ENCODE measurements at places on chromosomes 2 and 18.

- peak; percentile 91 for DNase-seq
Measured at GRCh38 chr2:43174368-43174916, 52.0 kb downstream of the ZFP36L2 start.

DNA sequence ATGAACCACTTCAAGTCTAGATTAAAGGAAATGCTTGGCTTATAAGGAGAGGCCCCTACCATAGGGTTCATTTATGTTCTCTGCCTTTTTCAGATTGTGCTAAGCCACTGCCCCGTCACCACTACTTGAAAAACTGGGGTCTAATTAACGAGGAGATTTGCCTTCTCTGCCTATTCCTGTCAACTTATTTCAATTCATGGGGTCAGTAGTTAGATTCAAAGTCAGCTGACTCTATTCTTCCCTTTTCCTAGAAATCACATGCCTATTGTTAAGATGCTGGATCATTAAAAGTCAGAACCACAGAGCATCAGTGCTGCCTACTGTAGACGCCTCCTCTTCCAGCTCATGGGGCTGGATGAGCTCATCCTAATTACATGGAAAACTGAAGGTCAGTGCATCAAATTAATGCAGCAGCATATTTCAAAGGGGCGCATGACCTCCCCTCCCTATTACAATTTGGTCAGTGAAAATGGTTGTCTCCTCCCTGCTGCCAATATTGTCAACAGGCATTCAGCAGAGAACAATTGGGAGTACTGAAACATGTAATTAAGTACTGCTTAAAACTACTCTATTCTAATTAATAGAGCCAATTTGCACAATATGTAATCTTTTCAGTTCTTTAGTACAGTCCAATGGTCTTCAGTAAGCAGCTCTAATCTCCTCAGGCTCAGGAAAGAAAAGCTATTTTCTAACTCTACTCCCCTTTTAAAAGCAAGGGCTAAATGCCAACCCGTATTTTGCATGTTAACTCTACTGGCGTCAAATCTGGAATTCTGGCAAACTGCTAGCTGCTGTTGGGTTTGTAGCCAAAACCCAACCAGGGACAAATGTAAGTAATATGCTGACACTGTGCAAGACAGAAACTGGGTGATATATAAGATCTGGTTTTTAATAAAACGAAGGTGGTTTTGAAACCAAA lies 117.4 kb upstream of the ITGB6 start:
- no peak for DNase-seq

- no peak for DNase-seq
Measured at GRCh38 chr2:164617466-164617865, 3.8 kb downstream of the GRB14 start.

GRCh38 chr2:232632229-232632903 lies 1.0 kb upstream of the EFHD1 start:
- DNase-seq: no peak

GRCh38 chr2:212665948-212666347 lies 127.3 kb upstream of the ERBB4 start:
- DNase-seq: no peak

DNA sequence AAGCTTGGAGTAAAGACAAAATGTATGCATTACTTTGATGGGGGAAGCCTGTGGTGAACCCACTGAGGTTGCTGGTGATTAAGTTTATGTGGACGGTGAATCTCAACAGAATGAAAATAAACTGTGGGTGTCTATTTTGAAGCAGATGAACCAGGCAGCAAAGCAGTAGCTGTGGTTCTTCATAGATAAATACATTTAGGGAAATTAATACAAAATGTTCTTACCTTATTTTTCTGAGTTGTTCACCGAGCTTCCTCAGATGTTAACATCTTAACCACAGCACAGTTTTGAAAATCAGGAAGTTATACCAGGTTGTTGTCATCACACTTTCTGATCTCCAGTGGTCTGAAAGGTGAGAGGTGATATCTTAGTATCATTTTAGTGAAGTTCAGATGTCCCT lies 53.9 kb downstream of the NCK2 start:
- peak; percentile 73 for DNase-seq

GRCh38 chr2:46813680-46814079 lies 101.9 kb downstream of the MCFD2 start:
- DNase-seq: no peak

DNA sequence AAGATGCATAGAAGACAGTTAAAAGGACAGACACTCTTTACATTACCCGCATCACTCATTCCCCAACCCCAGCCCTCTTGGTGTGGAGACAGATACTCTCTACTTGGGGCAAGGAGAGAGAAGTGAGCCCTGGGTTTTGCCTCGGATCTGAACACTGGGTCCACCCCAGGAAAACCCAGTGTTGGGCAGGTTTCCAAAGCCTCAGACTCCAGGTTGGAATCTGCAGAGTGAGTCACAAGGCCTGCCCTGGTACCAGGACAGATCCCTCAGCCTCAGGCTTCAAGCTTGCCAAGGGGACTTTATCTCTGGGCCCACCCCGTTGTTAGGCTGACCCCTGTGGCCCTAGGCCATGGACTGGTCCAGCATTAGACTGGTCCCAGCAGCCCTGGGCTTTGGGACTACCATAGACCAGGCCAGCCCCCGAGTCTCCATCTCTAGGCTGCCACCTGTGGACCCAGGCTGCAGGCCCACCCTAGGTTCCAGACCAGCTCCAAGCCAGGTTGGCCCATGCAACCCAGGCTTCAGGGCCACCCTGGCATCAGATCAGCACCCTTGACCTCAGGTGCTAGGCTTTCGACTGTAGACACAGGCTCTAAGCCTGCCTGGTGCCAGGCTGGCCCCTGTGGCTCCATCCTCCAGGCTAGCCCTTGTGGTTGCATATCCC lies 112.8 kb downstream of the GULP1 start:
- DNase-seq: no peak

DNA sequence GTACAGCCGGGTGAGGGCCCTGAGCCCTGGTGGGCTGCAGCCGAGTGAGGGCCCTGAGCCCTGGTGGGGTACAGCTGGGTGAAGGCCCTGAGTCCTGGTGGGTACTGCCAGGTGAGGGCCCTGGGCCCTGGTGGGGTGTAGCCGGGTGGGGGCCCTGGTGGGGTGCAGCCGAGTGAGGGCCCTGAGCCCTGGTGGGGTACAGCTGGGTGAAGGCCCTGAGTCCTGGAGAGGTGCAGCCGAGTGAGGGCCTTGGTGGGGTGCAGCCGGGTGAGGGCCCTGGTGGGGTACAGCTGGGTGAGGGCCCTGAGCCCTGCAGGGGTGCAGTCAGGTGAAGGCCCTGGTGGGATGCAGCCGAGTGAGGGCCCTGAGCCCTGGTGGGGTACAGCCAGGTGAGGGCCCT lies 37.5 kb downstream of the CTDP1 start:
- DNase-seq: no peak

DNA sequence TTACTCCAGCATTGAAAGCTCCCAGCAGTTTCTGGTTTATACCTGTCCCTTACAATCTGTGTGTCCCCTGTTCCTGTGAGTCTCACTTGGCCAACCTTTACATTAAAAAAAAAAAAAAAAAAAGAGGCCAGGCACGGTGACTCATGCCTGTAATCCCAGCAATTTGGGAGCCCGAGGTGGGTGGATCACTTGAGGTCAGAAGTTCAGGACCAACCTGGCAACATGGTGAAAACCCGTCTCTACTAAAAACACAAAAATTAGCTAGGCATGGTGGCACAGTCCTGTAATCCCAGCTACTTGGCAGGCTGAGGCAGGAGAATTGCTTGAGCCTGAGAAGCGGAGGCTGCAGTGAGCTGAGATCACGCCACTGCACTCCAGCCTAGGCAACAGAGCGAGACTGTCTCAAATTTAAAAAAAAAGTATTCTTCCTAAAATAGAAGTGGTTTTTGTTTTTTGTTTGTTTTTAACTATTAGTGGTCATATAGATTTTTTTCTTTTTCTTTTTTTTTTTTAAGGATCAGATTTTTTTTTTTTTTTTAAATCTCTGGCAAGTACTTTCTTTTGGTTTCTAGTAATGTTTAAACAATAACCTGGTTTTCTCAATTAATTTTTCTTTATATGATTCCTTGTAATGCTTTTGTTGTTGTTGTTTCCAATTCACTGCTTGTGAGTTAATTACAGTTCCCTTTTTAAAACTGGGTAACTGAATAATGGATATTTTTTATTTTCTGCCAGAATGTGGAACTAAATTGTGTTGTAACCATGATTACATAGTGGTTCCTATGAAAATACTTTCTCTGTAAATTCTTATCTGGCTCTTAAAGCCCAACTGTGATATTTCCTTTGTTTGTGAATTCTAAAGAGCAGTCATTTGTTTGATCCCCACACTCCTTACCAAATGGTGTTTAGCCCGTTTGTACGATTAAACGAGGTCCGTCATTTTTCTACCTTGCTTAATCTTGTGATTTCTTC lies 116.8 kb downstream of the CTAGE1 start:
- DNase-seq: no peak

GRCh38 chr2:12046641-12047040 lies 300.2 kb downstream of the LPIN1 start:
- no peak for DNase-seq

- no peak for DNase-seq
Measured at GRCh38 chr18:74961596-74961995, 247.3 kb downstream of the PTGR3 start.

- DNase-seq: no peak
Measured at GRCh38 chr2:183729380-183729779, 605.1 kb downstream of the NUP35 start.

- DNase-seq: peak; percentile 25
Measured at GRCh38 chr18:13176847-13177246, 41.7 kb upstream of the LDLRAD4 start.

DNA sequence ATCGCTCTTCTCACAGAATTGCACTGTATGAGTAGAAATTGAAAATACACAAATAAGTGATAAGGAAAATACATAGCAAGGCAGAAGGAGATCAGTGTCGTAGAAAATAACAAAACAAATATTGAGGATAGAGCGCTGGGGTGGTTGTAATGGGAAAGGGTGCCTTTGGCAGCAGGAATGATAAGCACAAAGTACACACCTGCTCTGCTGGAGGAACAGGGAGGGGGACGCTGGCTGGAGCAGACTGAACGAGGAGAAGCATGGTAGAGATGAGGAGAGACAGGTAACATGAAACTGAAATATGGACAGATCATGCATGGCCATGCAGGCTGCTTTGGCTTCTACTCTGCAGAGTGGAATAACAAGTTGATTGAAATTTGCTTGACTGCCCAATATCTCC lies 181.2 kb upstream of the FSHR start:
- DNase-seq: no peak

GRCh38 chr2:64655873-64656272 lies 2.2 kb upstream of the SERTAD2 start:
- DNase-seq: no peak

DNA sequence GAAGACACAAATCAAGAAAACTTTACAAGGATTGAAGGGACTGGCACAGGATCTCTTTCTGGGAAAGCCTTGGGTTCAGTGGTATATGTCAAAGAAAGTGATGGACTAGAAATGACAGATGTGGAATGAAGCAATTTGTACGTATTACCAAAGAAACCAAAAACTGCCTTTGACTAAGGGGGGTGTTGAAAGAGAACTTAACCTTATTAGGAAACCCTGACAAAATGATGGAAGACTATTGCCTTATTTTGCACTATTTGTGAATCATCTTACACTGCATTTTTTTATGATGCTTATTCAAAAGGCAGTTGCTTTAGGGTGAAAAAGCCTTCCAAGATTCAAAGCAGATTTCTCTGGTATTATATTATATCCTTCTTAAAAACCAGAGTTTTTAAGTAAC lies 4.0 kb downstream of the TSGA10 start:
- no peak for DNase-seq

DNA sequence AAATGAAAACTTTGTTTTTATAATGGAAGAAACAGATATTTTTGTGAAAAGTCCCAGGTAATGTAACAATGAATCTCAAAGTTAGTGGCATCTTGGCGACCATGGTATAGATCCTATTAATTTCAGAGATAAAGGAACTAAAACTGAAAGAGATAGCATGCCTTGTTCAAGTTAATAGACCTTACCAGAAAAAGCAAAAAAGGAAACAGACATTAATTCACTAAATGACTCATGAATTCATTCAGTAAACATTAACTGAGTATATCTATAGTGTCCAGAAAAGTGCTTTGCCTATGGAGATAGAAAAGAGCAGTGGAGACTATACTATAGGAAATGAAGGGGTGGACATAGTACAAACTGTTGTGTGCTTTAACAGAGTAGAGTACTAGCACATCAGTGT lies 763.3 kb downstream of the TRIB2 start:
- DNase-seq: no peak

GRCh38 chr2:145258903-145259579 lies 739.1 kb upstream of the ZEB2 start:
- peak; percentile 37 for DNase-seq

DNA sequence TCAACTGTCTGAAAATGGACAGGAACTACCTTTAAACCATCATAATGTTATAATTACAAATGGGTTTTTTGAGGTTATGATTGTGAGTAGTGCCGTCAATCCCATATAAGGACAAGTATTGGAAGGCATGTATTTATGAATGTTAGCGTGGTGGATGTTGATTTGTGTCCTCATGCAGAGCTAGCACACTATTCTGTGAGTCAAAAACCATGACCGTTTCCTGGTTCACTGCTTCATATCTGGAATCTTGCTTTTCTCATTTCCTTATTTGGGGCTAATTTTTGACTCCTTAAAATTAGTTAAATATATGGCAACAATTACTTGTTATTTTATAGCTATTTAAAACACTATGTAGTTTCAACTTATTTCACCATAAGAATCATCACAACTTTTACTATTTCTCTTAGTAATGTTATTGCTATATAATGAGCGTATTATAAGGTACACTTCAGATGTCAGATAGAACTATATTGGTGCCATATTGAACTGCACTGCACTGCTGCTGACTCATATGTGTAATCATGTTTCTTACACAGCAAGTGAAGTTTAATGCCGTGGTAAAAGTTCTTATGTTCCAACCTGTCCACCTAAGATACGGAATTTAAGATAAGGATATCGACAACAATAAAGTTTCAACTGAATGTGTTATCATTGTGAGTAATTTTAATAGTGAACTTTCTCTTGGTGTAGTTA lies 192.8 kb downstream of the PTGR3 start:
- no peak for DNase-seq

DNA sequence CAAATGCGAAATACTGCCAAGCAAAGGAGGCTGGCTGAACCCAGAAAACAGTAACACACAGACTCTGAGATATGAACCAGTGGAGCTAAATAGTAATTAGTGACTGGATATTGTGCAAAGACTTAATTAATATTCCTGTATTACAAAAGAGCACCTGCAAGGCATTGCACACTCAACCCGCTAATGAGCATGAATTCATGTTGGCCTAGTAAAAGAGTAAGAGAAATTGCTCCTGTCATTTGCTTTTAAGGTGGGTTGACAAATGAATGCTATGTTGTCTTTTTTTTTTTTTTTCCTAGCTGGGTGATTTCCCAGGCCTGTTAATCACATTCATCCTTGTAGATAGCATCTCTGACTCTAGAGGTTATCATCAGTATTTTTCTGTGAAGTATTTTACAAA lies 87.0 kb upstream of the CERS6 start:
- DNase-seq: no peak

GRCh38 chr2:54660752-54661151 lies 62.7 kb upstream of the EML6 start:
- no peak for DNase-seq

DNA sequence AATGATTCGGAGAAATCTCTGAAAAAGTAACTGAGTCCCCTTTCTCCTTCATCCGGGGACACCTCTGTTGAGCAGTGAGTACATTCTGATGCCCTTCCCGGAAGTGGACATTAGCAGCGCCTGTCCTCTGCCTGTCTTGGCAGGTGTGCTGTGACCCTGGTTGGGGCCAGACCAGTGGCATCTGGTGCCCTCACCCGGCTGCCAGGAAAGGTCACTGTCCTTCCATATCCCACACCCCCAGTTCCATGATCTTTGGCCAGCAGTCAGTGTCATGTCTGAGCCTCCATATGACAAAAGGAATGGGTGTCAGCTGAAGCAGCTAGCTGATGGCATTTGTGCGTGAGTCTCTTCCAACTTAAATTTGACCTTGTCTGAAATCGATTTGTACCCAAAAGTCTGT lies 128.1 kb downstream of the NCK2 start:
- DNase-seq: no peak
